Activated CD4-positive, alpha-beta T cell treated with anti-CD3 and anti-CD28 coated beads, Interleukin-2, amount 10 ng/mL, durations not matched to agents 24 days and 14 days (primary cell): ENCODE measurements at places on chromosomes 2 and 18. TPM values are rescaled to one million over a fixed set of nuclear protein-coding genes. Genes with fewer than 3 reads are reported as not detected.

DNA sequence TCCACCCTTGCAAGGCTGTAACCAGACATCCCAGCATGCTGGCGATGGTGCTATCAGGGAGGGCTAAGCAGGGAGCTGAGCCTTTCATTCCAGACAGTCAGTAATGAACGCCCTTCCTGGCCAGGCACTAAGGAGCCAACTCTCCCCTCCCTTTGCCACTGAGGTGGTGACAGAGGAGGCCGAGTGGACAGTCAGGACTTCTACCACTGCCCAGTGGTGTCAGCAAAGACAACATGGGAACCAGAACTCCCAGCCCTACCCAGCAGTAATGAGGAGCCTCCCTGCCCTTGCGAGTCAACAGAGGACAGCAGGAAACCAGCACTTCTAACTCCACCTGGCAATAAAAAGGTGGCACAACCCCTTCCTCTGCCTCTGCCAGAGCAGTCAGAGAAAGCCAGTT, 68.6 kb downstream of the ZAP70 start:
- peak; percentile 39 for DNase-seq
- H3K4me1 ChIP-seq = no peaks in the 10 kb centered on the region
- H3K27ac ChIP-seq = no peak overlapping the region
- no peak overlapping the region for H3K4me3 ChIP-seq
- peaks cover 18% of the 10 kb centered on the region for H3K36me3 ChIP-seq

DNA sequence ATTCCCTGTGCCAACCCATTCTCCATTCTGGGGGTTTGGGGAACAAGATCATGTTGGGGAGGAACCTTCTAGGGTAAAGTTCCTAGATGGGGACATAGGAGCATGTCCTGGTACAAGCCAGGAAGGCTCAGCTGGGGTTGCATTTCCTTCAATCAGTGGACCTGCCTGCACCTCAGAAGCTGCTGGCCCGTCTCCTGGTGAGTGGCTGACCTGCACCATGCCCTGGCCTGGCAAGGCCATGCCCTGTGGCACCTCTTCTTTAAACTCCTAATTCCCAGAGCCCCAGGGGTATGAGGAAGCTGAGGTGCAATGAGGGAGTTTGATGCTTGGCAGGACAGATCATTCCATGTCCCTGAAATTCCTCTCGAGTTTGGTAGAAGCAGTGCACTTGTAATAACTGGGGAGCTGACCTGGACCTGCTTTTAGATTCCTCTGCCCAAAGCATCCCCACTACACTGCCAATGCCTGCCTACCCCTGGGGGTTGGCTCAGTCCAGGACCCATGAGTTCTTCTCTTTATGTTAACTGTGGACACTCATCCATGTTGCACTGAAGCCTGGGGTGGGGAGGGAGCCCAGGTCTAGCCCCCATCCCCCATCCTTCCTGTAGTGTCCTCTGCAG, 25.3 kb downstream of the MROH2A start:
- no peaks in the 10 kb centered on the region for H3K4me1 ChIP-seq
- no peak overlapping the region for H3K4me3 ChIP-seq
- no peak overlapping the region for H3K27ac ChIP-seq
- no peak for DNase-seq
- peaks cover 2% of the 10 kb centered on the region for H3K27me3 ChIP-seq

DNA sequence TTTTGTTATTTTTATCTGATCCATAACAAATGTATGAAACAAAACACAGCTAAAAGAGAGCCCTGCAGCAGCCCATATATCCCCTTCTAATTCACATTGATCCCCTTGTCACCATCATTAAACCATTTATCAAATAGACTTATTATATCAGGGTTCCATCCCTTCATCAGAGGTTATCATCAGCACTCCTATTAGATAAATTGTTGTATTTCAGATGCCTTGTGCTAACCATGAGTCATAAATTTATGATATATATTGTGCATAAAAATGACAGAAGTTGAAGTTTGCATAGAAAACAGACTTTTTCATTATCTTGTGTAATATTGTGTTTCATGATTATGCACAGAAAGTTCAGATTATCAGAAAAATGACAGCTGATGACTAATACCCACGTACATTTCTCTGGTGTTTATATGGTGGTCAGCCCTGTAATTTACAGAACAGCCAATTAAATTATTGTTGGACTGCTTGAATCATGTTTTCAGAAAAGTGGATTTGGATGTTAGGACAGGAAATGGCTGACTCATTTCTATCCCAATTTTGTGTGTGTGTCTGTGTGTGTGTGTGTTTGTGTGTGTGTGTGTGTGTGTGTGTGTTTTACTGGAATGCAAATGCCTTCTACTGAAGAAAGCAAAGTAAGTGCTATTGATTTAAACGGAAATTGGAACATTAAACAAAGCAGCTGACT, 80.9 kb downstream of the PPP1R1C start:
- H3K27ac ChIP-seq = no peak overlapping the region
- no peak overlapping the region for H3K4me3 ChIP-seq
- no peaks in the 10 kb centered on the region for H3K4me1 ChIP-seq
- peaks cover 3% of the 10 kb centered on the region for H3K27me3 ChIP-seq
- no peak for DNase-seq

TSPYL6 gene
- total RNA-seq = not detected in 2 replicates

GRCh38 chr2:131152074-131152473, 46.9 kb downstream of the PLEKHB2 start:
- H3K36me3 ChIP-seq = peaks cover 25% of the 10 kb centered on the region
- DNase-seq = no peak
- no peaks in the 10 kb centered on the region for H3K27me3 ChIP-seq

TFPI gene
- 1.2 and 1.5 TPM in 2 replicates for total RNA-seq

GRCh38 chr2:136990316-136990715, 225.0 kb downstream of the THSD7B start:
- H3K36me3 ChIP-seq = no peaks in the 10 kb centered on the region
- H3K4me1 ChIP-seq = no peaks in the 10 kb centered on the region
- H3K27me3 ChIP-seq = no peaks in the 10 kb centered on the region
- no peak for DNase-seq
- H3K27ac ChIP-seq = no peak overlapping the region

DNA sequence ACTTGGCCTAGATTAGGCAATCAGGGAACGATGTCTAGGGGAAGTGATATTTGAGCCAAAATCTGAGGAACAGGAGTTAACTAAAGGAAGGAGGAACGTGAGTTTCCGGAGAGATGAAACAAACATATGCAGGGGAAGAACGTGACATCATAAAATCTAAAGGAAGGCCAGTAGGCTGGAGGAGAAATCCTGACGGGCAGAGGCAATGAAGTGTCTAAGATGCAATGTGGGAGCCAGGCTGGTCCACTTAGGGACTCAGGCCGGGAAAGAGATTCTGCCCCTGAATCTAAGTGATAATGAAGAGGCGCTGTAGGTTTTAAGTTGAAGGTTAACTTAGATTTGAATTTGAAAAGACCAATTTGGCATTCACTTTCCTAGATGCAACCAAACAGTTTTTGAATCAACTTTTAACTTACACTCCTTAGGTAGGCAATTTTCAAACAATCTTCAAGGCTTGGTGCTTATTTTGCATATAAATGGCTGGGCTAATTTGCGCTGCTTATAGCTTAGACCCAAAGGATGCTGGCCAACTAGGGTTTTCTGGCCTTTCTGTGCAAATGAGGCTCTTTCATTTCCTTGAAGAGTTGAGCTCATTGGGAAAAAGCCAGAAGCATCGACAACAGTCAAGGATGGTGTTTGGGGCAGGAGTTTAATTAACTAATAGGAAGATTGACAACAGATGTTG, 221.7 kb downstream of the SOX11 start:
- no peak overlapping the region for H3K27ac ChIP-seq
- DNase-seq = no peak
- H3K27me3 ChIP-seq = no peaks in the 10 kb centered on the region
- H3K4me3 ChIP-seq = no peak overlapping the region
- H3K36me3 ChIP-seq = no peaks in the 10 kb centered on the region

- H3K4me3 ChIP-seq = peak overlapping the region; percentile 95
- peaks cover 23% of the 10 kb centered on the region for H3K4me1 ChIP-seq
- peaks cover 20% of the 10 kb centered on the region for H3K27me3 ChIP-seq
- peaks cover 3% of the 10 kb centered on the region for H3K36me3 ChIP-seq
- peak overlapping the region; percentile 79 for H3K27ac ChIP-seq
Observed at GRCh38 chr2:201779901-201780673, 646 bp downstream of the ALS2 start.

RUFY4 gene
- total RNA-seq = 0.52 and 1.8 TPM in 2 replicates

- peak; percentile 81 for DNase-seq
- peaks cover 6% of the 10 kb centered on the region for H3K36me3 ChIP-seq
- H3K27ac ChIP-seq = no peak overlapping the region
- H3K4me3 ChIP-seq = no peak overlapping the region
Observed at GRCh38 chr2:186641807-186642321, 52.0 kb upstream of the FAM171B start.

GRCh38 chr2:230325316-230326243, 1.4 kb upstream of the SP140L start:
- peaks cover 68% of the 10 kb centered on the region for H3K4me1 ChIP-seq
- peaks cover 44% of the 10 kb centered on the region for H3K36me3 ChIP-seq
- DNase-seq = peak; percentile 55
- H3K27me3 ChIP-seq = no peaks in the 10 kb centered on the region
- H3K4me3 ChIP-seq = peak overlapping the region; percentile 92
- H3K27ac ChIP-seq = peak overlapping the region; percentile 90

DNA sequence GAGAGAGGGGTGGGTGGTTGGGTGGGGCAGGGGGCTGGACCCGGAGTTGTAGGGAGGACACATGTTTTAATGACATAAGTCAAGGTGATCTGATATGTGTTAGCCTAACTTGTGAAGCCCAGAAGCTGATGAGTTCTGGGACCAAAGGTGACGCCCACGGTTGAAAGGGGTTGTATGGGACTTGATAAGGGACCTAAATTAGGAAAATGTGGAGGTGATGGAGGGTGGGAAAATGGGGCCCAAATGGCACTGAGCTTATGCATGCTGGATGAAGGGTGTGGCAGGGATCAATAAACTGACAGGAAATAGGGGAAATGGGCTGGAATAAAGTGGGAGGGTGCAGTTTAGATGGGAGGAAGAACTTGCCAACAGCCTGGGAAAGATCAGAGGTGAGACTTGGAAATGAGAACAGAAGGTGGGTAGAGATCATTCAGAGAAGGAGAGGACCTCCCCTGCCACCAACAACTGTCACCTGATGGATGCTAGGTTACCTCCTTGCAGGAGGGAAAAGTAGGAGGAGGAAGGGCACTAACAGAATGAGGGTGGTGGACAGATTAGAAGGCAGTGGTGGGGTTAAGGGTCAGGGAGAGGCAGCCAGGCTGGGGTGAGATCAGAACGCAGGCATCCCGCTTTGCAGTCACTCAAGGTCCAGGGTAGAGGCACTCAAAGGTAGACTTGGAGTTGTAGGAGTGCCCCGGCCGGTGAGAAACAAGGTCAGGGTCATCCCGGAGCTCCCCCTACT, 15.3 kb downstream of the WNT10A start:
- peak overlapping the region; percentile 84 for H3K27ac ChIP-seq
- peaks cover 52% of the 10 kb centered on the region for H3K4me1 ChIP-seq
- H3K27me3 ChIP-seq = peaks cover 58% of the 10 kb centered on the region
- peaks cover 2% of the 10 kb centered on the region for H3K36me3 ChIP-seq

SH3RF3 gene
- 0.47 TPM in 2 replicates for total RNA-seq

DNA sequence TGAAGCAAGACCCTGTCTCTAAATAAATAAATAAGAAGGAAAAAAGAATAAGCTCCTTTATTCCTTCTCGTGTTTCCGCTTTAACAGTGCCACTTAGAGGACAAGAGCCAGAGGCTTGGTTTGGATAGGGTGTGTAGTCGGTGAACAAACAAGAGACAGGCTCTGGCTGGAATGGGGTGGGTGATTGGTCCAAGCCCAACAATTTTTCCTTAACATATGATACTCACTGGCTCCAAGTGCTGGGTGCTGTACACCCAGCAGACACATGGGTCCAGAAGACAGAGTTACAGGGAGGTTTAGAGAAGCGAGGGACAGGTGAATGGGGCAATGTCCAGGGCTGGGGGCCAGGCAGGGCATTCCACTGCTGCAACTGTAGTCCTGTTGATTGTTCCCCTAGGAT, 77.8 kb downstream of the NCAPH start:
- peaks cover 3% of the 10 kb centered on the region for H3K4me1 ChIP-seq
- no peak overlapping the region for H3K4me3 ChIP-seq
- H3K36me3 ChIP-seq = peaks cover 3% of the 10 kb centered on the region
- H3K27me3 ChIP-seq = no peaks in the 10 kb centered on the region
- no peak for DNase-seq

SF3B1 gene
- total RNA-seq = 259 and 278 TPM in 2 replicates

MTHFD2 gene
- 418 and 439 TPM in 2 replicates for total RNA-seq

GRCh38 chr2:219471476-219472371, 27.0 kb upstream of the GMPPA start:
- H3K36me3 ChIP-seq = no peaks in the 10 kb centered on the region
- H3K27me3 ChIP-seq = no peaks in the 10 kb centered on the region
- no peak overlapping the region for H3K4me3 ChIP-seq

- peaks cover 51% of the 10 kb centered on the region for H3K4me1 ChIP-seq
- DNase-seq = peak; percentile 62
Observed at GRCh38 chr18:12884406-12885323, 628 bp upstream of the PTPN2 start.

DNA sequence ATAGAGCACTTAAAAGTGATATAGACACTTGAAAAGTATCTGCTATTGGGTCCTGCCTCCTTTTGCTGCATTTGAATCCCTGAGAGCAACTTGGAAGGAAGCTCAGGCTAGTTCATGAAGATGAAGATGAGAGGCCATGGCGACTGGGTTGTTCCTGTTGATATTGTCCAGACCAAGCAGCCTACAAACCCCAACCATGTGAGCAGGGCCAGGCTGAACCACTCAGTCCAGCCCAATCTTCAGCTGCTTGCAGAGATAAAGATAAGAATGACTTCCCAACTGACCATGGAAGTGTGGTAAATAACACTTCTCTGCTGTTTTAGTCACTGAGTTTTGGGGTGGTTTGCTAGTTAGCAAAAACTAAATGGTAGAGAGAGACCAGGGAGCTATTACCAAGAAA, 417.6 kb downstream of the SOX11 start:
- no peaks in the 10 kb centered on the region for H3K36me3 ChIP-seq
- H3K4me1 ChIP-seq = no peaks in the 10 kb centered on the region
- no peak overlapping the region for H3K27ac ChIP-seq
- no peak overlapping the region for H3K4me3 ChIP-seq

NEURL3 gene
- total RNA-seq = 1.0 and 1.2 TPM in 2 replicates

RAB17 gene
- total RNA-seq = 0.26 TPM in 1 of 2 replicates, not detected in the other

- no peak for DNase-seq
- H3K27me3 ChIP-seq = peaks cover 2% of the 10 kb centered on the region
- no peak overlapping the region for H3K27ac ChIP-seq
- no peak overlapping the region for H3K4me3 ChIP-seq
Observed at GRCh38 chr18:47484068-47484467, 232.6 kb upstream of the SKOR2 start.

GRCh38 chr2:160057356-160057755, 5.1 kb downstream of the PLA2R1 start:
- no peak for DNase-seq
- no peaks in the 10 kb centered on the region for H3K4me1 ChIP-seq
- H3K36me3 ChIP-seq = no peaks in the 10 kb centered on the region

- no peaks in the 10 kb centered on the region for H3K27me3 ChIP-seq
- H3K4me3 ChIP-seq = no peak overlapping the region
- no peaks in the 10 kb centered on the region for H3K4me1 ChIP-seq
- no peaks in the 10 kb centered on the region for H3K36me3 ChIP-seq
- no peak overlapping the region for H3K27ac ChIP-seq
- DNase-seq = no peak
Observed at GRCh38 chr18:24786027-24786426, 325.6 kb downstream of the HRH4 start.

CD28 gene
- 130 and 132 TPM in 2 replicates for total RNA-seq

RTP5 gene
- total RNA-seq = 0.07 TPM in 1 of 2 replicates, not detected in the other

- H3K36me3 ChIP-seq = no peaks in the 10 kb centered on the region
- no peak overlapping the region for H3K4me3 ChIP-seq
- H3K27ac ChIP-seq = no peak overlapping the region
- H3K27me3 ChIP-seq = peaks cover 3% of the 10 kb centered on the region
- H3K4me1 ChIP-seq = no peaks in the 10 kb centered on the region
- DNase-seq = no peak
Observed at GRCh38 chr2:225429717-225430116, 30.2 kb downstream of the NYAP2 start.
